ENCODE measurements at places on chromosomes 7 and 10.

DNA sequence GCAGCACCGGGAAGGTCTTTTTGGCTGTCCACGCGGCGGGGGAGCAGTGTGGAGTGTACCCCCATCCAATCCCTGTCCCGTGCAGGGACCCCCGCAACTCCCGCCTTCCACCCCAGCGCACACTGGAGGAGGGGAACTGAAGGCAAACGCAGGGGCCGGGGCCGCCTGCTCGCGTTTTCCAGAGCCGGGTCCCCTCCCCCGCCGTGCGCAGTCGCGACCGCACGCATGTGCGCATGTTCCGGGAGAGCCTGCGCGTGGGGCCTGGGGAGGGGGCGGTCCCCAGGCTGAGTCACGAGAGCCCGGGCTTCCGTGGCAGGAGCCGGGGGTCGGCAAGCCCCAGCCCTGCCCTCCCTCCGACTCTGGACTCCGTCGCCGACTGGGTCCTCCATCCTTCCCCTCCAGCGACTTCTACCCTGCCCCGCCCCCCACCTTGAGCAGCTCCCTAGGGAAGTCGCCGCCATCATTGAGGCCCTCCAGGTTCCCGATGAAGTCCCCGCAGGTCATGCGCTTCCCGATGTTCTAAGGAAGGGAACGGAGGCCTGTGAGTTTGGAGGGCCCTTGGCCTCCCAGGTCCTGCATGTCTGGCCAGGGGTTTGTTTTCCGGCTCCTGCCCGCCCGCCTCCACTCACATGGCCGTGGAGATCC lies 8.0 kb downstream of the PSD start:
- no peak for DNase-seq

GRCh38 chr7:149854611-149855360 lies 16.6 kb downstream of the ZNF862 start:
- DNase-seq, result no peak

DNA sequence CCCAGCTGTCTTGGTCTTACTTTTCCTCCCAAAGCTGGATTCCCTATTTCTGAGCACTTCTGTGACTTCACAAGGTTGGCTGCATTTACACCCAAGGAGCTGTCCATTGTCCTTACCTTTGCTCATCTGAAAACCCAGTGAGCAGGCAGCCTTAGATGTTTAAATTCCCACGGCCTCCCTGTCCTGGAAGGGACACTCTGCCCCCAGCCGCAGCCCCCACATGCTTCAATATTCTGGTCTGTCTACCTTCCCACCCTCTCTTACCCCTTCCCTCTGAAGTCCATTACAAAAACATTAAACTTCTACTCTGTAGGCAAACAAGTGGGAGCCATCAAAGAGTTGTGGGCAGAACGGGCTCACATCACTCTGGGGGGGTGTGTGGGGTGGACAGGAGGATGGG lies 73.8 kb upstream of the EFCAB10 start:
- DNase-seq, result no peak

- no peak for DNase-seq
These were observed 3.6 kb upstream of the CDH23 start for GRCh38 chr10:71392791-71393781.

DNA sequence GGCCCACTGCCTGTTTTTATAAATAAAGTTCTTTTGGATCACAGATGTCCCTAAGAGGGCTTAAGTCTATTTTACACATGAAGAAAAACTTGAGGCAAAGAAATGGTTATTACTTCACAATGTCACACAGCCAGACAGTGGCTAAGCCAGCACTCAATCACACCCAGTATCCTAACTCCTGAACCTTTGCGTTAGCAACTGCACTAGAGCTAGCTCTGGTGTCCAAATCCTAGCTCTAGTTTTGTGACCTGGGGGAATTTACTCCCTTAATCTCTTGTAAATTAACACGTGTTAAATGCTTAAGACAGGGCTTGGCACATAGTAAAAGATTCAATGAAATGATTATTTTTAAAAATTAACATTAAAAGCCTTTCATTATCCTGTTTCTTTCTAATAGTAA lies 49.0 kb upstream of the TPK1 start:
- no peak for DNase-seq

GRCh38 chr10:93773705-93774104 lies 16.0 kb downstream of the LGI1 start:
- no peak for DNase-seq

DNA sequence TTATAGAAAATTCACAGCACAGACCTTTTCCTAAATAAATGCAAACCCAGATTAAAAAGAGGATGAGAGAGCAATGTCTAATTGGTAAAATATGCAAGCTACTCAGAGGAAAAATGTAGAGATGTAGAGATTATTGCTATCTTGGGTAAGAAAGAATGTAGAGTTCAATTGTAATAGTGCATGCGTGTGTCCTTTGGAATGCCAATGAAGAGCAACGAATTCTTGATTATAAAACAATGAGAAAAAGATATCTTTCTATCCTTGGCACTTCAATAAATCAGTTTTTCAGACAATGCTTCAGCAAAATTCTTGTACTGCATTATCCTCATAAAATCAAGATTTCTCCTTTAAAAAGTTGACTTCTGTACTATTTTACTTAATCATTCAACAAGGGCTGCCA lies 50.9 kb downstream of the SEMA3D start:
- no peak for DNase-seq

DNA sequence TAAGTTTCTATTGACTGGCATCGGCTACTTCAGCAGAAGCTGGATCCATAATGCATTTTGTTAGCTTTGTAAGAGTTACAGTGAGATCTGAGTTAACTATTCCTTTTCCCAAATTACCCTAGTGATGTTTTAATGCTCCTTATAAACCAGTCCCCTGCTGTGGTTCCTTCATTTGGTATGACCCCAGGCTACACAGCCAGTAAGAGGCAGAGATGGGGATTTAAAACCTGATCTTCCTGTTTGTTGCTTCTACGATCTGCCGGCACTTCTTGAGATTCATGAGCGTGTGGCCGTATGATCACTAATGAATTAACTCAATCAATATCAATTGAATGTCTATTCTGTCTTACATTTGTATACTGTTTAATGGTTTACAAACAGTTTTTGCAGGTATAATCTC lies 86.1 kb downstream of the CACNB2 start:
- DNase-seq, result no peak

GRCh38 chr10:102450374-102451104 lies 804 bp downstream of the C10orf95 start:
- DNase-seq, result no peak

DNA sequence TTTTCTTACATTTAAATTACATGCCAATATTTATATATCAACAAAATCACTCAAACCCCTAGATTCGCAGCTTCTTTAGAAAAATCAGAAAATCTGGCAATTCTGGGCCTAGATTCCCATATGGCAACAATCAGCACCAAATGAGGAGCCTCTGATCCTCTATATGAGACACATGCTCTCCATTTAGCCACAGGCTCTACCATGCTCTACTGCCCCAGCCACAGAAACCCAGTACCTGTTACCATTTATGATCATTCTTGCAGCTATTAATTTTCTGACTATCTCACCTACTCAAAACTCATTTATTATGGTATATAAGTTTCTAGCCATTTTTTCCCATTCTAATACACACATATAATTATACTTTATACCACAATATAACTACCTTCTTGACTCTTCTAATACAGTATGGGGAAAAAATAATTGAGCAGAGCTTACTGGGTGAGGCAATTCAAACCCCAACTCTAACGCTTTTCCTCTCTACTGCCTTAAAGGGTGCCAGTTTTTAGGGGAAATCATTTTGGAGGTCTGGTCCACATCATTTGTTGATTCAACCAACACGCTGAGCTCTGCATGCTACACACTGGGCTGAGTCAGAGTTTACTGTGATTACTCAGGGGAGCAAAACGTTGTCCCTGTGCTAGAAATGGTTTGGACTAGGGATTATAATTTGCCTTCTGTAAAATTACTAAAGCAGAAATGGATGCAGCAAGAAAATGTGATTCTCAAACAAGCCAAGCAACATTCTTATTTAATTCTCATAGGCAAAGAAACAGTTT lies 11.6 kb downstream of the PDLIM1 start:
- DNase-seq, result no peak

DNA sequence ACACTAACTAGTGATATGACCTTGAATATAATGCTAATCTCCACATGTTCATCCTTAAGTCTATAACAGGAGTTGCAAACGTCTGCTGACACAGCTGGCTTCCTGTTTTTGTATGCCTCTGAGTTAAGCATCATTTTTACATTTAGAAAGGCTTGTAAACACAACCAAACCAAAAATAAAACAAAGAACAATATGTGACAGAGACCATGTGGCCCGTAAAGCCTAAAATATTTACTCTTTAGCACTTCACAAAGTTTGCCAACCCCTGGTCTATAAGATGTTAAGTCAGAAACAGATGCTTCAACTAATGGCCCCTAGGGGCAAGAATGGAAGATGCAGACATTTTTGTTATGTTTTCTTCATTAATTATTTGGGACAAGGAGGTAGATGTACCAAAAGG lies 109.3 kb downstream of the CPEB3 start:
- DNase-seq, result peak; percentile 8

DNA sequence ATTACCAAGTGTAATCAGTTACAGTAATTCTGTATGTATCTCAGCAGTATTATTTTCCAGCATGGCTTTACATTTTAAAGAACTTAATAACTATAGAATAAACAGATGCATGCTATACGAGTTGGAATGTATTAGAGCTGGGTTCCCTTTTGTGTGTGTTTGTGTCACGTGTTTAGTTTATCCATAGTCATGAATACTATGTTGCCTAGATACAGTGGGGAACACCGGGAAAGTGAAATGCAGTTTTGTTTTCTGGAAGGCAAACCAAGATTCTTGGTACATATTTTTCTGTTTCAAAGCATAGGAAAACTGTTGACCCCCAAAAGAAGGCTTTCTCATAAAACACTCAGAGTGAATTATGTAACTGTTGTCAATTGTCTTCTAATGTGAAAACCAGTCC lies 119.0 kb downstream of the FANK1 start:
- DNase-seq, result no peak

- no peak for DNase-seq
These were observed 93.4 kb downstream of the GPR26 start for GRCh38 chr10:123759501-123760031.

DNA sequence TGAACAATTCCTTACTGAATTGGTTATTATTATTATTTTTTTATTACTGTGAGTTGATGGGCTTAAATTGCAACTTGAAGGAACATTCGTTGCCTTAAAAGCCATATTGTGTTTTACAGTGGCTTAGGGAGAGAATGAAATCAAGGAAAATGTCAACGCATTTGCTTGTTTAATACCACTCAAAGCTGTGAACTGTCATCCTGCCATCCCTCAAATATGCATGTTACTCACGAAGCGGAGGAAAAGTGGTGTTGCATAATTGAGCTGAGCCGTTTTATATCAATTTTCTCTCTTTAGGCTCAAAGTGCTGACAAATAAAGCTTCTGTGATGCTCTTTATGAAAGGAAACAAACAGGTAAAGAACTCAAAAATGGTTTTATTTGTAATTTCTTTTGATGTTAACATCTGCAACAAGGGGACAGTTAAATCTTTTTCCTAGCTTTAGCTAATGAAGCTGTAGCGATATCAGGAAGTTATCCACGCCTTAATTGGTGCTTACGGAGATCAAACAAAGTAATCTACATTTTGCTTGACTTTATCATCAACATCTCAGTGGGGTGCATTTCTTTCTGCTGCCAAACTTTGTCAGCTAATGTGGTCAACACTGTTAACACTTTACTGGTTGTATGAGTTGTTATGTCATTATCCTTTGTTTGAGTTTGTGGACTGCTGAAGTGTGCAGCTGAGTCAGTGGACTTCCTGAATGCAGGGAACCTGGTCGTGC lies 33.1 kb downstream of the GLRX3 start:
- DNase-seq, result no peak

Data from brain pericyte (primary cell).